ENCODE measurements at places on chromosomes 4 and X. TPM values are rescaled to one million over a fixed set of nuclear protein-coding genes. Genes with fewer than 3 reads are reported as not detected.
A peak's percentile ranks its signal among the peaks of the same experiment; 100 is the strongest.

DNA sequence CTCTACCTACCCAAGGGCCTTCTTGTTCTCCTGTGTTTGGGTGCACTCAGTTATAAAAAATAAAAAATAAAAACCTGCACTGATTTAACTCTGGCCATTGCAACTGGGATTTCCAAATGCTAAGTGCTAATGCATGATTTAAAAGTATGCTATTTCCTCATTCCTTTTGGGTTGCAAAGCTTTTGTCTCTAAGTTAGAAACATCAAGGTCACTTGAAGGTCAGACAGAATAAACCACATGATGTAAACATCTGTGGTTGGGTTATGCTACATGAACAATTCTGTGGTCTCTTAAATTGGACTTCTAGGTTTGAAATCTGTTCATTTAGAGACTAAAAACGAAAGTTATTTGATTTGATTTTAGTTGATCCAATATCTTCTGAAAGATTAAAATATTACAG lies 1547.4 kb upstream of the TENM3 start:
- no peak for DNase-seq

DNA sequence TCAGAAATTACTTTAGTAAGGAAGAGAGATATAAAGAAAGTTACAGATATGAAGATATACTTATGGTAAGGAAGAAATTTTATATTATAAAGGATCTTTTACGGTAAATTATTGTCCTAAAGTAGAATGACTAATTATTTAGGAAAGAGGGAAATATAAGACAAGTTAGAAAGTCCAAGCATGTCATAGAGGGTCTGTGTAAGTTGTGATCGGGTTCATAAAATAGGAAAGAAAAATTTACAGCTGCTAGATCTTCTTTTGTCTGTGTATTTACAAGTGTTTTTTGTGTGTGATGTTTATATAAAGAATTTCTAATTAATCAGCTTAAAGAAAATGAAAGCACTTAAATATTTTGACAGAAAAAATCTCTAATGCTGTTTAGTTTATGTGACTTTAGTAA lies 1054.9 kb upstream of the DIAPH2 start:
- DNase-seq: no peak

GRCh38 chrX:9160698-9161329 lies 126.9 kb upstream of the FAM9B start:
- DNase-seq: no peak

GRCh38 chrX:53281963-53282695 lies 745 bp upstream of the IQSEC2 start:
- no peak for DNase-seq

GRCh38 chrX:54043541-54044125 lies 640 bp downstream of the PHF8 start:
- DNase-seq: peak; percentile 36

DNA sequence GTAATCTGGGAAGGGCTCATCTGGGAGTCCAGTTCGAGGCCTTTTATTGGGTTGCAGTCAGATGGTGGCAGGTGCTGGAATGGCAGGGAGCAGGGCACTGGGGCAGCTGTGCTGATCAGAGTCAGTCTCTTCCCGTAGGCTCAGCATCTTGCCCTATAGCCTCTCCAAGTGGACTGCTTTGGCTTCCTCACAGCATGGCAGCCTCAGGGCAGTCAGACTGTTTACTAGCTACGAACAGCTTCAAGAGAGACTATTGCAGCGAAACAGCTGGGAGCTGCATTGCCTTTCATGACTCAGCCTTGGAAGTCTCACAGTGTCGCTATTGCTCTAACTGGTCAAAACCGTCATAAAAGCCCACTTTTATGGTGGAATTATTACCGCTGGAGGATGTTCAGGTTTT lies 26.8 kb upstream of the DUSP21 start:
- no peak for DNase-seq

- no peak for DNase-seq
Observed at GRCh38 chrX:108735679-108736508, 469 bp downstream of the IRS4 start.

DNA sequence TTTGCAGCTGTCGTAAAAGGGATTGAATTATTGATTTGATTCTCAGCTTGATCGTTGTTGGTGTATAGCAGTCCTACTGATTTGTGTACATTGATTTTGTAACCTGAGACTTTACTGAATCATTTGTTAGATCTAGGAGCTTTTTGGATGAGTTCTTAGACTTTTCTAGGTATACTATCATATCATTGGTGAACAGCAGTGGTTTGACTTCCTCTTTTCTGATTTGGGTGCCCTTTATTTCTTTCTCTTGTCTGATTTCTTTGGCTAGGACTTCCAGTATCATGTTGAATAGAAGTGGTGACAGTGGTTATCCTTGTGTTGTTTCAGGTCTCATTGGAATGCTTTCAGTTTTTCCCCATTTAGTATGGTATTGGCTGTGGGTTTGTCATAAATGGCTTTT lies 8.4 kb downstream of the APOOL start:
- DNase-seq: no peak

DNA sequence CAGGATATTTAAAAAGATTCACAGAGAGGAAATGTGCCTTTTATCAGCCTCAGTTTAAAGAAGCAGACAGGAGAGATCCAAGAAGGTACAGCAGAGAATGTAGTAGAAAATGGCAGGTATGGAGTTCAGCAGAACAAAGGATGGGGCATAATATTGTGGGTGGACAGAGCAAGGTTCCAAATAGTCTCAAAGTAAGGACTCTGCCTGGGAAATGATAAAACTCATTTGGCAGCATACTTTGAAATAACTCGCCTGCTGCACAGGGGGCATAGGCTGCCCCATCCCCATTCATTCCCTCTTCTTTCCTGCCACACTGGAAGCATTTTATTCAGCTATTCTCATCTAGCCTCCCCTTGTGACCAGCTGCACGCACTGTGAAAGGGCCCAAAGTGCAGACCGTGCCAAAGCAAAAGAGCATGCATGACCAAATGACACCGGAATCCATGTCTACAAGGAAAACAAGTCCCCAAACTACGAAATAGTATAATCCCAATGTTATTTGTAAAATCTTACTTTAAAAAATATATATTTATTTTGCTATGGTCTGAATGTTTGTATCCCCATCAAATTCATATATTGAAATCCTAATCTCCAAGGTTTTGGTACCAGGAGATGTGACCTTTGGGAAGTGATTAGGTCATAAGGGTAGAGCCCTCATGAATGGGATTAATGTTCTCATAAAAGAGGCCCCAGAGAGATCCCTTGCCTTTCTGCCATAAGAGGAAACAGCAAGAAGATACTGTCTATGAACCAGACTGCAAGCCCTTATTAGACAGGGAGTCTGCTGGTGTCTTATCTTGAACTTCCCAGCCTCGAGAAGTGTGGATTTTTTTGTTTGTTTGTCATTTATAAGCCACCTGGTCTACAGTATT lies 77.4 kb upstream of the PRSS48 start:
- no peak for DNase-seq

DNA sequence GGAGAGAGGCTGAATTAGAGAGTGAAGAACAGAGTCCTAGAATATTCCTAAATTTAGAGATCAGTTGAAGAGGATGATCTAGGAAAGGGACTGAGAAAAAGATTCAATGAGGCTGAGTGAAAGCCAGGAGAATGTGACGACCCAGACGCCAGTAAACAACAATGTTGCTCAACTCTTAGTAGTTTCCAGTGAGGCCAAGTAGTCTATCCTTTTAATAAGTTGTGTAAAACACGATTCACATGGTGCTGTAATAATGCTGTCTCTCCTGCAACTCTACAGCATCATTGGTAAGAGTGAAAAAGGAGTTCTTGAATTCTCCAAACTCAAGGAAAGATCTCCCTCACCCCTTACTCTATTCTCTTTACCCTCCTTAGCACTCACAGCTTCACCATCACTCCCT lies 140.3 kb downstream of the CFAP299 start:
- DNase-seq: no peak

- DNase-seq: no peak
Observed at GRCh38 chr4:141499261-141499853, 137.0 kb upstream of the IL15 start.

- no peak for DNase-seq
Observed at GRCh38 chr4:185192059-185192458, 11.7 kb downstream of the CFAP97 start.

The NKRF gene
- 15.9 TPM for total RNA-seq

The OCRL gene
- total RNA-seq: 4.7 TPM

The S100P gene
- 18.0 TPM for total RNA-seq

The KCNE5 gene
- total RNA-seq: 0.26 TPM

The PABPC1L2B gene
- total RNA-seq: not detected

The ENOPH1 gene
- 57.0 TPM for total RNA-seq

The CFAP99 gene
- not detected for total RNA-seq

The GLOD5 gene
- total RNA-seq: not detected

The TCEAL1 gene
- 8.7 TPM for total RNA-seq

The AWAT2 gene
- total RNA-seq: not detected

All from activated T-cell treated with anti-CD3 and anti-CD28 coated beads, Interleukin-2, amount 50 U/mL, for 72 hours (primary cell).